Activated CD4-positive, alpha-beta T cell treated with anti-CD3 and anti-CD28 coated beads, Interleukin-10, Interleukin-2, amounts not matched to agents 100 ng/mL and 50 ng/mL, durations not matched to agents 16 hours and 8 hours (primary cell): ENCODE measurements at places on chromosomes 2 and 18.
A peak's percentile ranks its signal among the peaks of the same experiment; 100 is the strongest.

DNA sequence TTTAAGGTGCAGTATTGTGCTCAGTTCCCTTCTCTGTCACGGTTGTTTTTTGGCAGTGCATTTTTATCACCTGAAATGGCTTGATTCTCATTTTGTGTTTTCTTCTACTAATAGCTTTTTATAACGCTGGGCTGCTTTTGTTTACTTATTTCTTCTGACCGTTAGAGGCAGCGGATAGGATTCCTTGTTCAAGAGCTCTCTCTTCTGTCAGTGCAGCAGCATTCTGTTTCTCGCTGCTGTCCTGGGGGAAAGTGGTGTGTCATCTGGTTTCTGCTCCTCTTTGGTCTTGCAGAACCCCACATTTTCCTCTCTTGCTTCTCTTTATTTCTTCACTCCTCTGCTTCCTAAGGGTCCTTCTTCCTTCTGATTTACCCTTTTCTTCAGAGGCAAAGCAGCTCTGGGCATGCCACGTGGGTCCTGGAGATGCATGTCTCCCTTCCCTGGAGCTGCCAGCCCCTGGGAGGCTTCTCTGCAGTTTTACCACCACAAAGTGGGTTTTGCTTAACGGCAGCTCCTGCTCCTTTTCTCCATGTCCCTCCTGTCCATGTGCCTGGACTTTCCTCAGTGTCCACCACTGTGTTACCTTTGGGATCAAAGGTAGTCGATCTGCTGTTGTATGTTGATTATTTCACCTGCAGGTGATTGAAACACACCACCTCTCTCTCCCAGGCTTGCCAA, 47.3 kb upstream of the SNTG2 start:
- no peak for DNase-seq

GRCh38 chr2:164891460-164891859, 49.8 kb upstream of the COBLL1 start:
- DNase-seq: no peak

DNA sequence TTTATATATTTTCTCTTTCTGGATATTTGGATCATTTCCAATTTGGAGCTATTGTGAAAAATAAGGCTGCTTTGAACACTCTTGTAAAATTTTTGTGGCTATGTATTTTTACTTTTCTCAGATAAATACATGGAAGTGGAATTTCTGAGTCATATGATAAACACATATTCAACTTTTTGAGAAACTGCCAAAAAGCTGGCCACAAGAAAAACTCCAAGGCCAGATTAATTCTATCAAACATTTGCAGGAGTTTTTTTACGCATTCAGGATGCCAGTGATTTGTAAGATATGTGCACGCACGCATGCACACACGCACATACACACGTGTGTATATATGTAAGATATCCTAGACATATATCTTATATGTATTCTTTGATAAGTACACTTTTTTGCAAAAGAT, 477.5 kb upstream of the SPHKAP start:
- DNase-seq: no peak

GRCh38 chr2:5803547-5803946, 111.4 kb downstream of the SOX11 start:
- DNase-seq: no peak

DNA sequence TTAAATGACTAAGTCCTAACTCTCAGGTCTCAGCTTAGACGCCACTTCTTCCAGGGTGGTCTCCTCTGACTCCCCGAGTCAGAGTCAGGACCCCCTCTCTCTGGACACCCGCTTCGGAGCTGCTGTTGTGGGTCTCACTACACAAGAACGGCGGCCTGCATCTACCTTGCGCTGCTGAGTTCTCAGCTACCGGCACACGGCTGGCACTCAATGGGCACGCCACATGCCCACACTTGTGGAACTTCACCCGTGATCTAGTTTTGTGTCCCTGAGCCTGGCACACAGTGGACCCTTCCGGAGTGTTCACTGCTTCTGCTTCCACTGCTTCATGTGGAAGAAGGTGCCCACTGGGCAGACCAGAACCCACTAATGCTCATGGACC, 58.3 kb upstream of the ID2 start:
- no peak for DNase-seq

- no peak for DNase-seq
Measured at GRCh38 chr2:2636813-2637212, 305.7 kb upstream of the MYT1L start.

- DNase-seq: no peak
Measured at GRCh38 chr18:53943326-53943860, 281.1 kb downstream of the MBD2 start.

DNA sequence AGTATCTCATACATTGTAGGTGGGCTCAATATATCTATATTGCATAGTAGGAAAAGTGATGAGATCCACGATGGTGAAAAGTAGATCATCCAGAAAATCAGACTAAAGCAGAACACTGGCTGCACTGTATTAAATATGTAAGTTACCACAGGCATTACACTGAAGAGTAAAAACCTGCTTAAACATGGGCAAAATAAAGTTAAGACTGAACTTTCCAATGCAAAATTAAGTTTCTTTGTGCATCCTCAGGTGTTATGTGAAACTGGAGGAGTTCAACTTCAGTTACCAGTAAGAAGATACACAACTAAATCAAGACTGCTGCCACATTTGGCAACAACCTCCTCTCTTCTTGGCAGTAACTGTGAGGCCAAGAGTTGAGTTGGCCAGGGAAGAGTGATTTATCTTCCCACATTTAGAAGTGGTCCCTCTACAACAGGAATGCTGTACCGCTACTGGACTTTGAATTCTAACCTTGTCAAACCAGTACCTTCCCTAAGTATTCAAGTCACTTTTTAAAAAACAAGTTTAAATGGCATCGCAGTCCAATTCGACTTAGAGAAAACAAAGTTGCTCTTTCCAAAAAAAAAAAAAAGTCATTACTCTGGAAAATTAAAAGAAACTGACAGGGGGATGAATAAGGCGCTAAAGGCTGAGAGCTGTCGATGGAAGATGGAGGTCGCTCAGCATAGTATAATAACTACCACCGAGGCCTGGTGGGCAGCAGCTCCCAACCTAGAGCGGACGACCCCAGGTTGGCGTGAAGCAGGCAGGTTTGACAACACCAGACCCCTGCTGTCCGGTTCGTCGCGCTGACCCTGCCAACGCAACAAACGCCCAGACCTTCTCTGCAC, 1.1 kb downstream of the MAP4K3 start:
- DNase-seq: no peak

DNA sequence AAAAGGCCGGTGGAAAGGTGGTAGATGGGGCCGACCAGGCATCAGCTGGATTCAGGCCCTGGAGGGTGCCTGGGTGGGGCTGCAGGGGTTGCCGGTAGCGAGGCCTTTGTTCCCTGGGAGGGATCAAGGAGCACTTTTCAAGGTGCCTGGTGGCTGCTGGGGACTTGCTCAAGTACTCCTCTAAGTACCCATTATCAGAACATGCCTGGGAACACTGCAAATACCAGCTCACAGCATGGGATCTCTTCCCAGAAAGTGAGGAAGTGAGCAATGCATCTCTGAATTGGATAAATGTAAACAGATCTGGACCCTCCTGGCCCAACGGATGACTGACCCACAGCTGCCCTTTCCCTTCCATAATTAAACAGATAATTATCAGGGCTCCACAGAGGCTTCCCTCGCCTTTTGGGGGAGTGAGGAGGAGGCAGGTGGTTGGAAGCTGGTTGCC, 210.5 kb downstream of the SH3RF3 start:
- no peak for DNase-seq

- no peak for DNase-seq
Measured at GRCh38 chr2:205364261-205364660, 318.0 kb upstream of the NRP2 start.

DNA sequence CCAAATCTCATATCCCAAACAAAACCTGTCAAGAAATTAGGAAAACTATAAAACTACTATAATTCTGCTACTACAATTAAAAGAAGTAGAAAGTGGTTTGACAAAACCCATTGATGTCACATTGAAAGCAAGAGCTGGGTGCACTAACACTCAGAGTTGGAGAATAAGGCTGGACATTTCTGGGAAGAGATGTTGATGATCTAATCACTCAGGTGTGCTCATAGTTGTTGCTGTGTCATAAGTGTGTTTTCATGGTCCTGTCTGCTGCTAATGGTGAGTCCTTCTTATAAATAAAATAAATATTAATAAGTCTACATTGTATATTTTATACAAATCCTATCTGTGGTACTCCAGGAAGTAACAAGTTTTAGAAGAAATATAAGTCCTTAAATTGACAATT, 168.2 kb upstream of the LRP1B start:
- no peak for DNase-seq

GRCh38 chr2:71456617-71457016, 3.3 kb downstream of the DYSF start:
- DNase-seq: no peak

GRCh38 chr2:162828545-162828944, 10.0 kb downstream of the KCNH7 start:
- DNase-seq: no peak

- DNase-seq: no peak
Measured at GRCh38 chr2:108022628-108023027, 36.3 kb downstream of the SLC5A7 start.

DNA sequence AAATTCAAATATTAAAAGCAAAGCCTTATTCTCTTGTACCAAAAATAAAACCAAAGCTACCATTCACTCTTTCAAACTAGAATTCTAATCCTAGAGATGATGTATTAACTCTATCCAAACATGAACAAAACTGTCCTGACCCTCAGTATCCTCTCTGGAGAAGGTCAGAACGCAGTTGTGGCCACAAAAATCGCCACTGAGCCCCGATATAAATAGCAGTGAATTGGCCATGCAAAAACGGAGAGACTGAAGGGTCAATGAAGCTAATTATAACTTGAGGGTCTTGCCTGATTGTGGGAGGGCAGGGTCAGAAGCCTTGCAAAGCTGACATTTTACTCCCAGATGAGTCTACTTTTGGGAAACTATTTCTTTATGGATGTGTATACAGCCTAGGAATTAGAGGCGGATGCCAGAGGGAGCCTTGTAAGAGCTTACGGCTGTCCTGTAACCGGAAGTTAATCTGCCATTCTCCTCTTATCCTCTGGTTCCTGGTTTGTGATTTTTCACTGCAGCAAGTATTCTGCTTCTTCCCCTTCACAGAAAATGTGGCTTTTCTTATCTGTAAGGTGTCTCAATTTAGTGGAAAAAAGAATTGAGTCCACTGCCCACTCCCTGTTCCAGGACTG, 28.1 kb downstream of the CAVIN2 start:
- DNase-seq: no peak

- DNase-seq: no peak
Measured at GRCh38 chr2:106117347-106117746, 76.8 kb downstream of the UXS1 start.

GRCh38 chr2:160253440-160254188, 53.5 kb upstream of the ITGB6 start:
- DNase-seq: no peak

GRCh38 chr2:215760557-215760956, 252.8 kb downstream of the MREG start:
- DNase-seq: no peak

GRCh38 chr2:15421753-15422152, 139.4 kb downstream of the NBAS start:
- no peak for DNase-seq

- no peak for DNase-seq
Measured at GRCh38 chr2:144663207-144663606, 143.3 kb upstream of the ZEB2 start.

DNA sequence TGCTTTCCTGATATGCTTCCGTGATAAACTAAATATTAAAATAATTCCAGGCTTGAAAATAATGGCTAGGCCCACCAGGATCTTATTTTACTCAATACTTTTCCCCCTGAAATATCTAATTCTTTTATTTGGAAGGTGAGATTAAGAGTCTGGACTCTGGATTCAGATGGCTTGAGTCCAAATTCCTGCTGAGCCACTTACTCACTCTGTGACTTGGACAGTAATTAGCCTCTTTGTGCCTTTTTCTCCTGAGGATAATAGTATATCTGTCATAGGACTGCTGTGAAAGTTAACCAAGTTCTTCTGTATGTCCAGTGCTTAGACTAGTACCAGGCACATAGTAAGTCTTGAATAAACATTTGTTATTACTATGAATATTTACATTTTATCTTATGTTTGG, 127.3 kb upstream of the ERBB4 start:
- DNase-seq: no peak

DNA sequence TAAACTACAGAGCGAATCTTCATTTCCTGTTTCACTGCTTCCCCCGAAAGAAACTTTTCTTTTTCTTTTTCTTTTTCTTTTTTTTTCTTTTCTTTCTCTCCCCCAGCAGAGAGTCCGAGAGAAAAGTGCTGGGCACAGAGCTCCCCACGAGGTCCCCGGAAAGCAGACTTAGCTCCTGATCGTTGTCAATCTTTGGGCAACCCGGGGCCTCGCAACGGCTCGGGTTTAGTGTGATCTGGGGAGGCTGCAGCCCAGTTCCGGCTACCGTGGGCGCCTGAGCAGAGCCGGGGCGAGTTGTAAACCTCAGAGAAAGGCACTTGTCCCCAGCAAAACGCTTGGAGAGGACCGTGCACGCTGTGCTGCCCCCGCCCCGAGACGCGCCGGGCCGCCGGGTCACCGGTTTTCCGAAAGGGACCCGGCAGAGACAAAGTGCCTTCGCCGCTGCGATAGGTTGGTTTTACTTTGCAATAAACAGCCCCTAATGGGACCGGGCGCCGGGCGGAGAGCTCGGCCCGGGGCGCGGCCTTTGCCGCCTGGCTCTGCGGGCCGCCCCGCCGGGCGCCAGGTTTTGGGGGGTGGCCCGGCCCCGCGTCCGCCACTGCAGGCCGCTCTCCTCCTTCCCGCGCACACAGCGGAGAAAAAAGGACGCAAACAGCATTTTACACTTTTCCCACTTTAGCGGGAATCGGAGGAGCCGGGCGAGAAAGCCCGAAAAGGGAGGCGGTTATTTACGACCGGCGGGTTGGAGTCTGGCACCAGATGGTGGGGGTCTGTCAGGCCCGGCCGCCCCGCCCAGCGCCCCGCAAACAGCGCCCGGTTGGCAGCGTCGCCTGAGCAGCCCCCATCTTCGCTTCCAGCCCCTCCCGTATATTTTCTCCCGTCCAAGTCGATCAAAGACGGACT, 136.0 kb downstream of the INSIG2 start:
- peak; percentile 49 for DNase-seq

GRCh38 chr2:71829008-71829407, 318.7 kb downstream of the CYP26B1 start:
- DNase-seq: no peak

DNA sequence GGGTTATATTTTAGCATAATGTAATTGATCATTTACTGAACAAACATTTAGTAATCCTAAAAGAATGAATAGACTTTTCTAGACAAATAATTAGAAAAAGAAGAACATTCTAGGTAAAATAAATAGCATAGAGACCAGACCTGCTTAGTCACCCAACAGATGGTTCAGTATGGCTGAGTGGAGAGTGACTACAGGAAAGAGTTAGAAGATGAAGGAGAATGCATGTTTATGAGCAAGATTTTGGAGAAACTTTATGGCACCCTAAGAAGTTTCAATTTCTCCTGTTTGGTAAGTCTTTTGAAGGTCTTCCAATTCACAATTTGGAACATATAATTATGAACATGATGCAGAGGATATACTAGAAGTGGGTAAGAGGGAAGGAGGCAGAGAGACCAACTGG, 32.9 kb downstream of the FAP start:
- DNase-seq: no peak

DNA sequence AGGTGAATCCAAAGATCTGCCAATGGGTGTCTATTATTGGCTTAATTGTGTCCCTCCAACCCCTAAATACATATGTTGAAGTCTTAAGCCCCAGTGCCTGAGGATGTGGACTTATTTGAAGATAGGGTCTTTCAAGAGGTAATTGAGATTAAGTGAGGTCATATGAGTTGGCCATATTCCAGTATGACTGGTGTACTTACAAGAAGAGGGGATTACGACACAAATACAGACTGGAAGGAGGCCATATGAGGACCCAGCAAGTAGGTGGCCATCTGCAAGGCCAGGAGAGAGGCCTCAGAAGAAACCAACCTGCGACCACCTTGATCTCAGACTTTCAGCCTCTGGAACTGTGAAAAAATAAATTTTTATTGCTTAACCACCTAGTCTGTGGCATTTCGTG, 121.1 kb upstream of the FN1 start:
- DNase-seq: no peak
